Muscle of back (tissue), 13 donors: ENCODE measurements at places on chromosomes 1 and 21.
A peak's percentile ranks its signal among the peaks of the same experiment; 100 is the strongest.

GRCh38 chr21:44533121-44533890, 6.7 kb downstream of the KRTAP10-1 start:
- no peak for DNase-seq

DNA sequence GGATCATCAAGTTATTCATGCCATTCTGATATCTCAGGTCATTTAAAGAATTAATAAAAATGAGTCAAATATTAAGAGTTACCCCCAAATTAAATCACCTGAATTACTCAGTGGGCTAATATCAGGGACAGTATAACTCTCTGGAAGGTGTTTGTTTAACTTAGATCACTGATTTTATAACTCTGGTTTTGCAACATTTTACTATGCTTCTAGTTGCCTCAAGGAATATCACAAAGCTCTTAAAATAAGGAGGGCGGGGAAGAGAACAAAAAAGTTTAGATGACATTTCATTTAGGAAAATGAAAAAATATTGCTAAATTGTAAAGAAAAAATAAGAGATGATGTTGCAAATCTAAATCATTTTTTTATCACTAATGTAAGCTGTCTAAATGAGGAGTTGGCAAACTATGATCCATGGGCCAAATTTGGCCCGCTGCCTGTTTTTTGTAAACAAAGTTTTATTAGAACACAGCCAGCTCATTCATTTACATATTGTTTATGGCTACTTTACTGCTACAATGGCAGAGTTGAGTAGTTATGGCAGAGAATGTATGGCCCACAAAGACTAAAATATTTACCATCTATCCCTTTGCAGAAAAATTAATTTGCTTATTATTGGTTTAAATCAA, 31.9 kb upstream of the SLC19A2 start:
- DNase-seq = no peak

DNA sequence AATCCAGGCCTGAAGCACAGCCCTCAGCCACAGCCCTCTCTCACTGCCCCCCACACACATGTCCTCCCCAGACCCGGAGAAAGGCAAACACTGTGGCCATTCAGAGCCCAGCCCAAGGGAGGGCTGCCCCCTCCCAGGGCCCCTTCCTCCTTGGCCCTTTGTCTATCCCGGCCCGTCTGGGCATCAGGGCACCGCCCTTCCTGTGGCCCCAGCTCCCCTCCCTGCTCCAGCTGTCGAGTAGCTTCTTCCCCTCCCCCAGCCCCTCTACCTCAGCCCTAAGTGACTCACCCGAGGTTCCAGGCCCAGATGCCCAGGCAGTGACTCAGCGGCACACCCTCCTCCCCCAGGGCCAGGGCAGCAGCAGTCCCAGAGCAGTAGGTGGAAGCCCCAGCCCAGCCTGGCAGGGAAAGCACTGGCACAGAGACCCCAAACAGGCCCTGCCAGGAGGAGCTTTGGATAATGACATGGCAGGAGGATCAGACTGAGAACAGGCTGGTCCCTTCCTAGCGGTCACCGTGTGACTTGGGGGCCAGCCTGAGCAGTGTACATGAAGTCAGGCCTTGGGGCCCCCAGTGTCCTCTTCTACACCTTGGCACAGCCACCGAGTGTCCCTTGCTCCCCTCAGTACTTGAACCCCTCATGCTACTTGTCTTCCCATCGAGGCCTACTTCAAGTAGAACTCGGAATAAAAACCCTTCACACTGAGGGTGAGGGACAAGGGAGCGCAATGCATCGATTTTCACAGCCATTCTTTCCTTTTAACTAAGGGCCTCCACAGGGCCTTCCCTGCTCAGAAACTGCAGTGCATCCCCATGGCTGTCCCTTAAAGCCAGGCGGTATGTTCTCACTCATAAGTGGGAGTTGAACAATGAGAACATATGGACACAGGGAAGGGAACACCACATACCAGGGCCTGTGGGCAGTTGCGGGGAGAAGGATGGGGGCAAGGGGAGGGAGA, 1.0 kb upstream of the S100A2 start:
- DNase-seq = peak; percentile 80

- DNase-seq = peak; percentile 29
These were observed 106.8 kb upstream of the FAM78B start for GRCh38 chr1:166273618-166274017.

DNA sequence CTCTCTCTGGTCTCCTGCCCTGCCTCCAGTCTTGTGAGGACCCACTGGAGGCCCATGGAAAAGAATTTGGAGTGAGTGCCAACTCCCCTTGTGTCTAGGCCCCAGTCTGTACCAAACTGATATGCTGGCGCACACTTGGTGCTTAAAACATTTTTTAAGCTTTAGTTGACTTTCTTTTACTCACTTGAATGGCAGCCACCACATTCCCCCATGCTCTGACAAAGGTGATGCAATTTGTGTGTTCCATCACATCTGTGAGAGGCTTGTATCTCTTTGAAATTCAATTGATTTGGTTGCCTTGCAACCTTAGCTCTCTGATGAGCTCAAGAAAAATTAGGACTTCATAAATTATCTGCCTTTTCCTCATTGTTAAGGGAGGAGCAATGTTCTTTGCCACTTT, 30.5 kb upstream of the WDTC1 start:
- no peak for DNase-seq

GRCh38 chr1:34771573-34772371, 9.2 kb upstream of the GJB3 start:
- DNase-seq = no peak

DNA sequence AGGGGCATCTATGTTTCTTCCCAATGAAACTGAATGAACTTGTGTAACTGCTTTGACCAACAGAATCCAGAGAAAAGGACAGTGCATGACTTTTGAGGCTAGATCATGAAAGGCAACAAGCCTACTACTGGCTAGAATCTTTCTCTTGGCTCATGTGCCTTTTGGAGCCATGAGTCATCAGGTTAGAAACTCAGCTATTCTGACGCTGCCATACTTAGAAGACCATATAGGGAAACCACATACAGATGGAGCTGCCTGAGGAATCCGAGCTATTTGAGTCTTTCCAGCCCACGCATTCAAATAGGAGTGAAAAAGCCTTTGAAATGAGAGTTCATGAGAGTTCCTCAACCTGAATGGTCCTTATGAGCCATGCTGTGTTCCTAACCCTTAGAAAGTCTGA, 738.5 kb upstream of the CHRM3 start:
- no peak for DNase-seq

DNA sequence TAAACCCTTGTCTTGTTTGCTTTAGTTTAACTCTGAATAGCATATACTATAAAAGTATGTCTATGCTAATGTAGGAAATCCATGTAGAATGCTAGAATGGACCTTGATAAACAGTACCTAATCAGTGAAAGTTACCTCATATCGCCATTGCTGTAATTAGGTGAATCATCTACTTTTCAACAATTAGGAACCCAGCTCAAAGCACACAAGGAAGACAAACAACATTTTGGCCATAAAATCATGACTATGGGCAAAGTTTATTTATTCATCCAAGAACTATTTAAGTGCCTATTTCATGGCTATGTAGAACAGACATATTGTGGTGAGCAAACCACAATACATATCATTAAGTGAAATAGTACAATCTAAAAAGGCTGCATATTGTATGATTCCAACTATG, 1043.2 kb downstream of the BRINP3 start:
- DNase-seq = no peak

DNA sequence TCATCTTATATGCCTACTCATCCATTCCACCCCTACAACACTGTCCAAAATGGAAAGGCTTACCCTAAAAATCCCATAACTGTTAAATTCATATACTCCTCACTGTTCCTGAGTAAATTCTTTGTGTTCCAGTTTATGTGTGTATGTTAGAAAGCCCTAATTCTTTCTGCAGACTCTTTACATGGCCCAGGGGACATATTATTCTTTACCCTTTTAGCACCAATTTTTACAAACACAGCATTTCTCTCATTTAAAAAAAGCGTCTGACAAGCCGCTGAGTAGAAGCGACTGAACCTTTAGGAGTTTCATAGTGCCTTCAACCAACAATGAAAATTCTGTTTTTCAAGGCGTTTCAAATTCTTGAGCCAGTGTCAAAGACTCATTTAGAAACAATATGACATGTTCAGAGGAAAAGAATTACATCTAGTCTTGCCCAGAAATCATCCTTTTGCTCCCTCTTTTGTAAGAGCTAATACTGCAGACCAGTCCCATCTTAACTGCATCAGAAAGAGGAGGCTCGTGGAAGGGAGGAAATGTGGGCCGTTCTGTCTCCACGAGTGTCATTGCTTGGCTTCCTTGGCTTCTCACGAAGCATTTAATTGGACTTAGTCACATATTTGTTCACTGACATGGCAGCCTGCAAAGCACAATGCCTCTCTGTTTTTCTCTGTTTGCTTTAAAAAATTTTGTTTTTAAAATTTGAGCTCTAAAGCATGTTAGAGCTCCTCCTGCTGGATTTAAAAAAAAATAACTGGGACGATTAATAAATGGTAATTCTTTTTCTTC, 21.3 kb upstream of the C1orf105 start:
- peak; percentile 96 for DNase-seq

GRCh38 chr1:167412072-167412471, 106.3 kb downstream of the CD247 start:
- no peak for DNase-seq
